ENCODE measurements at places on chromosomes 1 and 21. TPM values are rescaled to one million over a fixed set of nuclear protein-coding genes. Genes with fewer than 3 reads are reported as not detected.

The KCNK1 gene
- 4.9 TPM for total RNA-seq

The DMBX1 gene
- total RNA-seq, result not detected

The TOR1AIP2 gene
- 50.5 TPM for total RNA-seq

The SLC44A5 gene
- total RNA-seq, result 162 TPM

The UBE2U gene
- not detected for total RNA-seq

The RCC2 gene
- total RNA-seq, result 27.7 TPM

The PIGV gene
- 4.5 TPM for total RNA-seq

The KPRP gene
- total RNA-seq, result not detected

The KRTCAP2 gene
- 74.6 TPM for total RNA-seq

The OR2T11 gene
- not detected for total RNA-seq

The SH2D2A gene
- 0.41 TPM for total RNA-seq

The KCNJ15 gene
- not detected for total RNA-seq

The CNIH4 gene
- 39.1 TPM for total RNA-seq

The PRAMEF25 gene
- total RNA-seq, result not detected

The SYDE2 gene
- 6.9 TPM for total RNA-seq

The OLIG2 gene
- 14.7 TPM for total RNA-seq

The PROX1 gene
- total RNA-seq, result 6.5 TPM

The GBP6 gene
- under 0.01 TPM for total RNA-seq

The OR2L2 gene
- 0.41 TPM for total RNA-seq

The SPRR2B gene
- not detected for total RNA-seq

The RGS1 gene
- 6.5 TPM for total RNA-seq

The OR2L8 gene
- total RNA-seq, result 0.82 TPM

The SERTAD4 gene
- 13.5 TPM for total RNA-seq

The STIL gene
- 7.7 TPM for total RNA-seq

The RUNX3 gene
- not detected for total RNA-seq

The HSF2BP gene
- 2.0 TPM for total RNA-seq

The UBASH3A gene
- not detected for total RNA-seq

The APOBEC4 gene
- total RNA-seq, result not detected

The SEC16B gene
- not detected for total RNA-seq

The CYP4A22 gene
- total RNA-seq, result not detected

The DAB1 gene
- total RNA-seq, result 35.9 TPM

The TRIM58 gene
- 3.3 TPM for total RNA-seq

The FCRL4 gene
- total RNA-seq, result not detected

The C21orf58 gene
- 3.7 TPM for total RNA-seq

The RNF186 gene
- not detected for total RNA-seq

The ILDR2 gene
- total RNA-seq, result 22.8 TPM

The KANK4 gene
- 1.2 TPM for total RNA-seq

The TADA1 gene
- total RNA-seq, result 66.9 TPM

The FASLG gene
- not detected for total RNA-seq

The FCER1G gene
- total RNA-seq, result 2.0 TPM

The KRTAP19-1 gene
- not detected for total RNA-seq

The FCGR1A gene
- 3.3 TPM for total RNA-seq

The GCSAML gene
- 0.41 TPM for total RNA-seq

The PBX1 gene
- 197 TPM for total RNA-seq

The TMEM269 gene
- 0.41 TPM for total RNA-seq

The SLC2A5 gene
- 0.82 TPM for total RNA-seq

Data from frontal cortex (tissue), 4 donors.